Liver (tissue), 10 donors: ENCODE measurements at places on chromosomes 5 and 9. TPM values are rescaled to one million over a fixed set of nuclear protein-coding genes. Genes with fewer than 3 reads are reported as not detected.

DNA sequence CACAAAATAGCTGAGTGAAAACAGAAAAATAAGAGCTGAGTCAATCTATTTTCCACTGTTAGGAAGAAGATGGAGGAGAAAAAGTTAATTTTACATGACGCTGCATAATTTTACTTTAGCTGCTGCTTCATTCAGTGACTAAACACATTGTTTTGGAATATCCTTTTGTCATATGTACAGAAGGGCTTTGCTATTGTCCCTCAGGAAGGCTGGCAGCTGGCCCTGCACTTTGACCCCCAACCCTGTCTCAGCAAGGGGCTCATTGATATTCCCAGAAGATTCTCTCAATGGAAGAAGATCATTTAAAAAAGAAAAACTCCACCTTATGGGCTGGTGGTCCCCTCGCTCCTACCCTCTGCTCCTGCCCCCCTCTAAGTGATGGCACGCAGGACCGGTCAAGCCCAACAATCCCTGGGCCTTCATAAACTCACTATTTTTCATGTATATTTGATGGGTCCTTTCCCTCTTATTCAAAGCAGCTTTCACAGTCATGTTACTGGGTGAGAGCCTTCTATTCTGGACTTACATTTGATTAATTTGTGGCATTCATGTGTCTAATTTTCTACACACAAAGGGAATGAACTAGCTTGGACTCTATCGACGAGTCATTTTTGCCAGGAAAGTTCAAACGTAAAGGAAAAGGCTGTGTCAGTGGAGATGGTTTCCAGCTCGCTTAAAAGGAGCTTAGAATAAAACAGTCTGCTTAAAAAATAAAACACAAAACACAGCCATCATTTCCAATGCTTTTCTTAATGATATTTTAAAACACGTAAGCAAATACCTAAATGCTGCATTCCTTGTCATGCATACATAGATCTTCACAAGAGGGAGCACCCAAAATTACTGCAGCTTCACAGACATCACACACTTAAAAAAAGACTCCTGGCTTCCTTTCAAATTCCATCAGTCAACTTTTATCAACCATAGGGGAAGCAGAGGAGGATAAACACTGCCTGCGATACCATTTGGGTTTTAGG lies 104.7 kb downstream of the EFNA5 start:
- DNase-seq = no peak

- no peak for DNase-seq
Observed at GRCh38 chr9:92530893-92531292, 4.9 kb downstream of the ECM2 start.

GRCh38 chr5:154430961-154431630 lies 14.7 kb upstream of the SAP30L start:
- DNase-seq = no peak

Gene UHRF2
- 7.9 TPM for polyA plus RNA-seq

Gene GRK6
- polyA plus RNA-seq = 3.1 TPM

Gene OBP2B
- not detected for polyA plus RNA-seq

Gene TAL2
- 0.20 TPM for polyA plus RNA-seq

Gene NUTM2F
- polyA plus RNA-seq = 0.01 TPM

Gene ENTREP1
- polyA plus RNA-seq = 0.07 TPM

Gene WWC1
- polyA plus RNA-seq = 6.2 TPM
